ENCODE measurements at places on chromosomes 7 and 10.

DNA sequence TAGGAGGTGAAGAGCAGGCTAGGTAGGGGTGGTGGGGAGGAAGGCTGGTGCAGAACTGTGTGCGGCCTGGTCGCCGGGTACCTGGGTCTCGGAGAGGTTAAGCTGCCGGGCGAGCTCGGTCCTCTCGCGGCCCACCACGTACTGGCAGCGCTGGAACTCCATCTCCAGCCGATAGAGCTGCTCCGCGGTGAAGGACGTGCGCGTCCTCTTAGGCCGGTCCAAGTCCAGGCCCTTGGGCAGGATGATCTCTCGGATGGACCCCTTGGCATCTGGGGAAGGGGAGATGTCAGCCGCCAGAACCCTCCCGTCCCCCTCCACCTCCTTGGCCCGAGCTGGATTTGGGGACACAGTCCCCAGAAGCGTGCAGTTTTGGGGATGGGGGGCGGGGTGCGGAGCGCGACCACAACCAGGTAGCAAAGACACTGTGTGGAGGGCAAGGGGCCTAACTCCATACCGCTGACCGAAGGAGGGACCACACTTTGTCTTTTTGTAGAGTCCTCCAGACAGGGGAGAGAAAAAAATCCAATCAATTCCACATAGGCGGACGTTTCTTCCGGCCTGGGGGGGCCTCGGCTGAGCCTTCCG is 1.6 kb downstream of the VAX1 start:
- DNase-seq: no peak

- DNase-seq: no peak
These were observed 314.6 kb downstream of the C7orf25 start for GRCh38 chr7:42597300-42597699.

- DNase-seq: no peak
These were observed 52.6 kb downstream of the MACC1 start for GRCh38 chr7:20164425-20165145.

DNA sequence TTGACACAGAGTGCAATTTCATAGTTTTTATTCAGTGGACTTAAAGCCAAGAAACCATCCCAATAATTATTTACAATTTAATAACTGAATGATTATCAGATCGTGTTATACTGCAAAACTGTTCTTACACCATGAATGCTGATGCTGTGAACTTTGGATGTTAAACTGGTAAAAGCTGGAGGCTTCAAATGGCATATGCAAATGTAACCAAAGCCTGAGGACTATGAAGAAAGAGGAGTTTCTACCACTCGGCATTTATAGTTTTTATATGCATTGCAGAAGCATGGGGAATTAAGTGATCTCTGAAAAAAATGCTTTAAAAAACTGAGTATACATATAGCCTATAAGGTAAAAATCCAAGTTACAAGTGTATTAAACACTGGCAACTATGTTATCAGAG is 42.4 kb downstream of the RNF32 start:
- no peak for DNase-seq

- DNase-seq: no peak
These were observed 44.6 kb upstream of the ANAPC16 start for GRCh38 chr10:72171175-72171630.

GRCh38 chr10:18008986-18009385 is 57.3 kb downstream of the SLC39A12 start:
- DNase-seq: no peak

GRCh38 chr7:96674565-96674964 is 35.1 kb downstream of the SEM1 start:
- DNase-seq: no peak

DNA sequence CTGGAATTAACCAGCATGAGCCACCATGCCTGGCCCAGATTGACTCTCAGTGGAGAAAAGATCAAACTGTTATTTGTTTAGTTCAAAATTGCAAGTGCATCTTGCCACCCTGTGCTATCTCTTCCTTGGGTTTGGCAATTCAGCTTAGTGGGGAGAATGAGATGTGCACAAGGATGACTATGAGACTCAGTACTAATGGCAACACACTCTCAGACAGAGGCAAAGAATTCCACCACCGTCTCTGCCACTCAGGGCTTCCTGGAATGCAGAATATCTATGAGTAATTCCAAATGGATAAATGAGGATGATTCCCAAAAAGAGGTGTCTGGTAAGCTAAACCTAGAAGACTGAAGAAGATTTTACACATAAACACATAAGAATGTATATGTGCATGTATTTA is 525.8 kb downstream of the NRG3 start:
- DNase-seq: no peak

- DNase-seq: no peak
These were observed 672.3 kb downstream of the TNS3 start for GRCh38 chr7:46909601-46910051.

- DNase-seq: no peak
These were observed 17.6 kb downstream of the CPED1 start for GRCh38 chr7:121005996-121006584.

- no peak for DNase-seq
These were observed 189.6 kb upstream of the NRP1 start for GRCh38 chr10:33524041-33524440.

DNA sequence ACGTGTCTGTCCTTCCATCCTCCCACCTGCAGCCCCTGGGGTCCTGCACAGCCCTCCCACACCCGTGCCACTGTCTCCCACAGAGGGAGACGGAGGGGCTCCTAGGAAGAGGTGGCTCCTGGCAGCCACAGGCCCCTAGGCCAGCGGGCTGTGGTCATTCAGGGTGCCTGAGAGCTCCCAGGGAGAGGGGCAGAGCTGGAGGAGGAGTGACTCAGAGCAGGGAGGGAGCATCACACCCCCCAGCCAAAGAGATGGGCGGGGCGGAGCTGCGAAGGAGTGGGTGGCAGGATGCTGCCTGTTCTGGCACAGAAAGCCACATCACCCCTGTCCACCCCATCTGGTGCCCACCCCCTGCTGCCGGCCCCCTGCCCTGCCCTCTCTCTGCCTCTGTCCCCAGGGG is 50.5 kb downstream of the STK32C start:
- DNase-seq: no peak

GRCh38 chr10:127276794-127277462 is 80.5 kb upstream of the INSYN2A start:
- DNase-seq: no peak

DNA sequence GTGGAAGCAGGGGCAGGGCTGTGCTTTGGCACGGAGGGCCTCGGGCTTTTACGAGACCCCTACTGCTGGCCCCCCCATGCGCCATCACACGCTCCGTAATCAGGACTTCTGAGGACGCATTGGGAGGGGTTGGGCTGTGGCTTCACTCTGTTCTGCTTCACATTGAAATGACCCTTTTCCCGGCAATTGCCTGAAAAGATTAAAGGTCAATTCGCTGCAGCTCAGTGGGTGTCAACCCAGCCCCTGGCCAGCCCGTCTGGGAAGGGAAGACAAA is 41.7 kb upstream of the UBE3C start:
- no peak for DNase-seq

DNA sequence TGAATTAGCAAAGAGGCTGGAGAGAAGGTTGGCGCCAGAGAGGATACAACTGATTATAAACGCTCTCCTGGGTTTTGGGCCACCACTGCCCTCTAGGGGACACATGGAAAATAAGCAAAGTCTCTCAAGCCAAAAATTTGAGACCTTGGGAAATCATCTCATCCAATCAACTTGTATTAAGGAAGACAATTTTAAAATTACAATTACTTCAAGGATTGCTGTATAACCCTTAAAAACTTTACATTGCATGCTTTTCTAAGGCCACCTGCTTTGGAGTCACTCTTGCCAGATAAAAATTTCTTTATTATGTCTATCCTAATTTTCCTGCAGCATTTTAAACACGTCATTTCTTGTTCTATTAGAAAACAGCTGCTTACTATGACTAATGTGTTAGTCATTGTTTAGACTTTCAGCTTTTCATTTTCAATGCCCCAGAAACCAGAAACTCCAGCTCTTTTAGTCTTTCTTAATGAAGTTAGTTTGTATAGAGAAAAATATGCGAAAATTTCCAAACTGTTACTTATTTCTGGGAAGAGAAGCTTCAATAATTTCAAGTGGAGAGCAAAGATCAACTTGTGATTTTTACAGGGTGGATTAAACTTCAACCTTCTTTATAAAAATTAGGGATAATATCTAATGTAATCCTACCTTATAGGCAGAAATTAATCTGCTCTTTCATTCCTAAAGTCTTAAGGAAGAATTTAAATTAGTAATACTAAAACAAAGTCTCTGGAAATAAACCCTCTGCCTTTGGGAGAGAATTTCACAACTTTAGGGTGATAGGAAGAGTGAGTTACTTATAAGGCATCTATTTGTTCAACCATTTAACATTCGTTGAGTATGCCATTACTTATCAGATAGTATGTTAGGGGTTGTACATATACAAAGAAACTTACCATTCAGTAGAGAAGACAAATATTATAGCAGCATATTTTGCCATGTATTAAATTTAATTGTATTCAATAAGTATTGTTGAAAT is 20.6 kb upstream of the RHOBTB1 start:
- no peak for DNase-seq

DNA sequence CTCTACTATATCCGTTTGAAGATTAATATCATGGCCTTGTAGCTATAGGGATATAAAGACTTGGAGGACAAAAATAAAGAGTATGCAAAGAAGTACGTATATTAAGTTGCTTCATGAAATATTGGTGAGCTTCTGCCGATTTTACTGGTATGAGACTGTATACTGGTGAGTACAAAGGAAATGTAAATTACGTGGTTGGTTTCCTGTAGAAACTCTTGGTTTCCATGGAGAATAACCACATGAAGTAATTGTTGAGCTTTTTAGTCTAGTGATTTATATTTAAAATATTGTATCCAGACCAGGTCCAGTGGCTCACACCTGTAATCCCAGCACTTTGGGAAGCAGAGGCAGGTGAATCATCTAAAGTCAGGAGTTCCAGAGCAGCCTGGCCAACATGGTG is 32.2 kb upstream of the GLI3 start:
- DNase-seq: no peak

GRCh38 chr7:121329191-121330052 is 622 bp downstream of the WNT16 start:
- no peak for DNase-seq
